ENCODE measurements at places on chromosomes 4 and X.
A peak's percentile ranks its signal among the peaks of the same experiment; 100 is the strongest.

DNA sequence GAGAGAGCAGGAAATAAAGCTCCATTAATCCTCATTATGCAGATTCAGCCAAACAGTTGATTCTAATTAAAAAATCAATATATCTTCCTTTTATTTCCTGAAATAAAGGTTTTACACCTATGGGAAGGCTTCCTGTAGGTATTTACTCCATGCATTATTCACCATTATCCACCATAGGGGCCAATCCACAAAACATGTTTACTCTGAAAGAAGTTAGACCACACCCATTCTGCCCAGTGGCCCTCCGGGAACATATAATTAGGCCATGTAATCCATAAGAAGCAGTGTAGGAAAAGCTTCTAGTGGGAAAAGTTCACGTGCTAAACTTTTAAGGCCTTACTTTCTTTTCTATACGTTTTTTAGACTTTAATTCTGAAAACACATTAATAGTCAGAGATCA, 57.7 kb downstream of the SAT1 start:
- no peak for DNase-seq

DNA sequence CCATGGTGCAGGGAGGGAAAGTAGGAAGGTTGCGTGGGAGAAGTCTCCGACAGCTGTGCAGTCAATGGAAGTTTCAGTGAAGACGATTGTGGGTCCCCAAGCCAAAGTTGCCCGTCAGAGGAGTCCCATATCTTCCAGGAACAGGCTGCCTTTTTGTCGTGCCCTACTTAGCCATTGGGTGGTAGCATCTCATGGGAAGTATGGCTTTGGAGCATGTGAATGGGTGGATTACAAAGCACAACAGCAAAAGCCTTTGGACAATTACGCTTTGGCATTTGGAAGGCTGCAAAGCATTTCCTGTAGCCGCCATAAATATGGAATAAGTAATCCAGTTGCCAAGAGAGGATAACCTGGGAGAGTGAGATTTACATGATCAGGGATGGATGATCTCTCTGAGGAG, 300.7 kb upstream of the BOD1L1 start:
- DNase-seq, result no peak

DNA sequence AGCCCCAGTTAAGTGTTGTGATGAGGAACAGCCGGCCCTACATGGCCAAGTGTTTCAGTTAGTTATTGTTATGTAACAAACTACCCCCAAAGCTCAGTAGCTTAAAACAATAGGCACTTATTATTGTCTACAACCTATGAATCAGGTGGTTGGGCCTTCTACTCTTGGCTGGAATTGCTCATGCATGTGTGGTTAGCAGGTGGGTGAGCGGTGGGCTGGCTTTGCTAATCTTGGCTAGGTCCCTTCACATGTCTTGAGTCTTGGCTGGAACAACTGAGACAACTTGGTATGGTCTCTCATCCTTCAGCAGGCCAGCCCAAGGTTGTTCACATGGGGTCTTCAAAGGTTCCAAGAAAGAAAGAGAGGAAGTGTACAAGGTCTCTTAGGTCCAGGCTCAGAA, 54.5 kb upstream of the CHRNA9 start:
- no peak for DNase-seq

- DNase-seq, result no peak
These were observed 122.3 kb upstream of the TMEM164 start for GRCh38 chrX:109880629-109881028.

DNA sequence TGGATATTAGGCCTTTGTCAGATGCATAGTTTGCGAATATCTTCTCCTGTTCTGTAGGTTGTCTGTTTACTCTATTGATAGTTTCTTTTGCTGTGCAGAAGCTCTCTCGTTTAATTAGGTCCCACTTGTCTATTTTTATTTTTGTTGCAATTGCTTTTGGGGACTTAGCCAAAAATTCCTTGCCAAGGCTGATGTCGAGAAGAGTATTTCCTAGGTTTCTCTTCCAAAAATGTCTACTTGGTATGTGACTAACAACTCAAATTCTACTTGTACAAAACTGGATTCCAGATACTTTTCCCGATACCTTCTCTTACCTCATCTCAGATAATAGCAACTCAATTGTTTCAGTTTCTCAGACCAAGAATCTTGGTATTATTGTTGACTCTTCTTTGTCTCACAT, 142.4 kb upstream of the GLRA2 start:
- DNase-seq, result no peak

DNA sequence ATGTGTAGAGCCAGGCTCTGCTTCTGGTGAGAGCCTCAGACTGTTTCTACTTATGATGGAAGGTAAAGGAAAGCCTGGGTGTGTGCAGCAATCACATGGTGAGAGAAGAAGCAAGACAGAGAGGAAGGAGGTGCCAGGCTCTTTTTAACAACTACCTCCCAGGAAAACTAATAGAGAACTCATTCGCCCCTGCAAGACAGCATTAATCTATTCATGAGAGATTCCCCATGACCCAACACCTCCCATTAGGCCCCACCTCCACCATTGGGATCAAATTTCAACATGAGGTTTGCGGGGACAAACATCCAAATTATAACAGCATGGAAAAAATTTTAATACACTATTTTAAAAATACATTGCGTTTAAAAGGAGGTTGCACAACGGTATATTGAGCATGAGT, 24.7 kb upstream of the GRIA3 start:
- DNase-seq, result no peak

DNA sequence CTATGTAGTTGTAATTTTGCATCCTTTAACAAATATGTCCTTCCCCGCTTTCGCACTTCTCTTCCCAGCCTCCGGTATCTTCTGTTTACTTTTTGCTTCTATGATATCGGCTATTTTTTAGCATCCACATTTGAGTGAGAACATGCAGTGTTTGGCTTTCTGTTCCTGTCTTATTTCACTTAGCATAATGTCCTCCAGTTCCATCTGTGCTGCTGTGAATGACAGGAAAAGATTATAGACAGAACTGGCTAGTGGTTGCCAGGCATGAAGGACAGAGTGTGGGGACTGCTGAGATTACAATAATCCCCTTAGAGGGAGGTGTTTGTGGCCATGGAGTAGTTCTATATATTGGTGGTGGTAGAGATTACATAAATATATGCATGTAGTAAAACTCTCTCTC, 588.6 kb downstream of the NLGN4X start:
- no peak for DNase-seq

DNA sequence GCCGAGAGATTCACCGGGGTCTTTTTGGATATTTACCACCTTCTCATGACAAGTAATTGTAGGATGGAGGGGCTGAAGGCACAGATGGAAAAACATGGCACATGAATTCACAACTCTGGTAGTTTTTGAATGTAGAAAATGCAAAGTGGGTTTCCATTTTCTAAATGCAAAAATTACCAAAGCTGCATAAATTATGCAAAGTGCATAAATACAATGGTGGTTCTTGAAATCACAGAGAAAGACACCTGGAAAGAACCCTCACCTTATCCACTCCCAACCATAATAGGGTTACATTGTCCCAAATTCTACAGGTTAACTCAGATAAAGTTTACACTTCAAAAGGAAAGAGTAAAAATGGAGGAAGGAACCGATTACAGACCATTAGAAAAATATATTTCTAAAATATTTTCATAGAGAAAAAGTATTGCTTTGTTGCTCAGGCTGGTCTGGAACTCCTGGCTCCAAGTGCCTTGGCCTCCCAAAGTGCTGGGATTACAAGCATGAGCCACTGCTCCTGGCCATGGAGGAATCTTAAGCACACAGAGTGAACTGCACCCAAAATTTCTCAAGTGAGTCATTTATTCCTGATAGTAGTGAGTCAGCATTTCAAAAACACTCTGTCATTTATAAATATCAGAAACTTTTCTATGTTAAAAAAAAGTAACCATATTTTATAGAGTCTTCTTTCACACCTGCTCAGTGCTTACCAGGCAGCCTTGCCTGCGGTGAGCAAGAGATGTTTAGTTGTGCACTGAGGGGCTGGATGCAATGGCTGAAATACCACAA, 101.4 kb downstream of the FIP1L1 start:
- DNase-seq, result no peak

- no peak for DNase-seq
These were observed 97.5 kb downstream of the KCTD8 start for GRCh38 chr4:44351069-44351468.

GRCh38 chr4:140857111-140857510, 100.9 kb upstream of the TBC1D9 start:
- no peak for DNase-seq

- DNase-seq, result peak; percentile 27
These were observed at the start of gene SPIN3 for GRCh38 chrX:56995271-56995994. Gene SPIN3 (minus strand): TSS chrX:56995541. CDS start chrX:56994947, 594 bp downstream.

GRCh38 chr4:7805533-7806337, 133.9 kb downstream of the AFAP1 start:
- DNase-seq, result no peak

- no peak for DNase-seq
These were observed 159.5 kb downstream of the UGT8 start for GRCh38 chr4:114758066-114758465.

- DNase-seq, result no peak
These were observed 60.7 kb downstream of the FAM53A start for GRCh38 chr4:1623400-1623799.

DNA sequence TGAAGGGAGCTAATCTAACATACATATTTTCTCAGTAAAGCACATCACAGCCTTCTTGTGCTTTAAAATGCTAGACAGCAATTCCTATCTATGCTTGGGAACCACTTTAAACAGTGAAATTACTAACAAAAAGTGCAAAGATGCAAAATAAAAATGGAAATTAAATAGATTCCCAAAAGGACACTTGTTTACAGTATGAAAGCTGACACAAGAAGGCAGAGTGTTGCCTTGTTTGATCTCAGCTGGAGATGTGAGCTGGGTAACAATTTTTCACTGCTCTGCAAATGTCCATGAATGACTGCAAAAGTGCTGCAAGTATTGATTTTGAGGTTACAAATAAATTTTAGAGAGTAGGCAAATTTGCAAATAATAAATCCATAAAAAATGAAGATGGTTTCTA, 22.3 kb downstream of the GRIA2 start:
- no peak for DNase-seq

DNA sequence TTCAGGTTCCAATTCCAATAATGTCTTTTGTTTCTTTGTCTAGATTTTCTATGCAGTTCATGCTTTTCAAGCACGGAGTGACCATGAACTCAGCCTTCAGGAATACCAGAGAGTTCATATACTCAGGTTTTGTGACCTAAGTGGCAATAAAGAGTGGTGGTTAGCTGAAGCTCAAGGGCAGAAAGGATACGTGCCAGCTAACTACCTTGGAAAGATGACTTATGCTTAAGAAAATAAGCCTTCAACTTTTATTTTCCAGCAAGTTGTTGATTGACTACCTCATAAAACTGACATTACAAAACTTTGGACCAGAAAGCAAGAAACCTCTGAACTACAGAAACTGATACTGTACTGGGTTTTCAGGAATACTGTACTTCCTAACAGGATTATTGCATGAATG, 30.8 kb downstream of the INTS12 start:
- DNase-seq, result no peak

- no peak for DNase-seq
These were observed 18.9 kb upstream of the CXCR3 start for GRCh38 chrX:71637253-71637618.

DNA sequence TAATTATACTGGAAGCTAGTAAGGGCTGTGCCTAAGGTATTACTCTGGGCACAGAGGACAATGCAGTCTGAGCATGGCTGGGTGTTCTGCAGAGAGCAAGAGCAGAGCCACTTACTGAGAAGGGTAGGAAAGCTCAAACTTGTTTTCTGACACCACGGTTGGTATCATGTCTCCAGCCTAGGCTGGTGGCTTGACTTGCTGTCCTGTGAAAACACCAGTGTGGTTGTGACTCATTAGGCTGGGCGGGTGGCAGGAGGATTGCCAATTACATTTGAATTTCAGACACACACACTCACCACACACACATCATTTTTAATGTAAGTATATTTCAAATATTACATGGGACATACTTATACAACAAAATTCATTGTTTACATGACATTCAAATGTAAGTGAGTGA, 19.7 kb upstream of the MTM1 start:
- no peak for DNase-seq

DNA sequence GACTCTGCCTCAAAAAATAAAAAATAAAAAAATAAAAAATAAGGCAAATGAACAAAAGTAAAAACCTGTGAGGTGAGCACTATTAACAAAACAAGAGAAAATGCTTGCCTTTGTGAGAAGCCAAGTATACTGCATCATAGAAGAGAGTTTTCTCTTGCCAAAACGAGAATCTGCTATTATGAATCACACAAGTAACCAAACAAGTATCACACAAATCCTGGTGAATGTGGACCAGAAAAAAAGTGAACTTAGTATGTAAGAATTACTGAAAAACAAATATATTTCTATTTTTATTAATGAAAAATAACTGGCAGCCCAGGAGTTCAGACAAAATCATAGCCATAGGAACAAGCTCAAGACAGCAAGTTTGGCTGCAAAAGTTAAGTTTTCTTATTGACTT, 193.5 kb downstream of the PDGFC start:
- no peak for DNase-seq

DNA sequence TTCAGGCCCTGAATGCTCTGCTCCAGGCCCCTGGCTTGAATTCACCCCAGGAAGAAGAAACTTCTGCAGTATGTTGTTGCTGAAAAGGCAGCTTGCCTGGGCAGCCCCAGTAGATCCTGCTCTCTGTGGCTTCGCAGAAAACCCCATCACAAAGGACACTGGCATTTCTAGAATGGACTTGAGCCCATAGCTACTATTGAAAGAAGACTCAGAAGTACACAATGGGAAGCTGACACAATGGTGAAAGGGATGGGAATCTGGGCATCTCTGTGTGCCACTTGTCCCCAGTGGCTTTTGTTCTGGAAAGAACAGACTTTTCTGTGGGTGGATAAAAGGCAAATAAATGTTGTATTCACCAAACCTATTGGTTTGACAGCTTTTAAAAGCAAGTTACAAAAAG, 67.4 kb upstream of the SCML1 start:
- DNase-seq, result no peak

- no peak for DNase-seq
These were observed 26.9 kb upstream of the ARMCX2 start for GRCh38 chrX:101686574-101686973.

DNA sequence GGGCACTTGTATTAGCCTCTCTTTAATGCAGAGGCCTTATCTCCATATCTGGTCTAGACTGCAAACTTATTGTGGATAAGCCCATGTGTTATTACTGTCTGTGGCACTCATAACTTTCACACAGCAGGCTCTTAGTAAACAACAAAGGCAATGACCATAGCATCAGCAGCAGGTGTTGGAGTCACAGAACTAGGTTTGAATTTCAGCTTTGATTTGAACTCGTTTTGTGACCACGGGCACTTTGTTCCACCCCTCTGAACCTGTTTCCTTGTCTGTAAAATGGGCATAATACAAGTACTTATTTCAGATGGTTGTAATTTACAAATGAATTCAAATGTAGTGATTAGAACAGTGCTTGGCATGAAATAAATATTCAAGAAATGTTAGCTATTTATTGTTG, 121.8 kb upstream of the C1GALT1C1 start:
- DNase-seq, result no peak

GRCh38 chr4:122815248-122815647, 11.4 kb upstream of the FGF2 start:
- DNase-seq, result no peak

GRCh38 chr4:1300466-1301455, 11.1 kb downstream of the MAEA start:
- no peak for DNase-seq

- no peak for DNase-seq
These were observed 25.2 kb upstream of the FGFR3 start for GRCh38 chr4:1767770-1768366.

GRCh38 chrX:7771788-7772438, 71.1 kb upstream of the VCX start:
- DNase-seq, result no peak

- DNase-seq, result no peak
These were observed 5.8 kb downstream of the ANOS1 start for GRCh38 chrX:8726031-8726652.

- DNase-seq, result no peak
These were observed 300.2 kb downstream of the PCDH7 start for GRCh38 chr4:31020363-31020762.
